Mesenteric fat pad (tissue), 1 donor: ENCODE measurements at places on chromosomes 7 and 10. TPM values are rescaled to one million over a fixed set of nuclear protein-coding genes. Genes with fewer than 3 reads are reported as not detected.
A peak's percentile ranks its signal among the peaks of the same experiment; 100 is the strongest.

ADCK2 gene
- 13.3 TPM for total RNA-seq

PHF14 gene
- 26.0 TPM for total RNA-seq

AKR1E2 gene
- 9.2 TPM for total RNA-seq

- DNase-seq, result peak; percentile 92
Measured at GRCh38 chr10:28533571-28534304, 820 bp downstream of the WAC start.

DNA sequence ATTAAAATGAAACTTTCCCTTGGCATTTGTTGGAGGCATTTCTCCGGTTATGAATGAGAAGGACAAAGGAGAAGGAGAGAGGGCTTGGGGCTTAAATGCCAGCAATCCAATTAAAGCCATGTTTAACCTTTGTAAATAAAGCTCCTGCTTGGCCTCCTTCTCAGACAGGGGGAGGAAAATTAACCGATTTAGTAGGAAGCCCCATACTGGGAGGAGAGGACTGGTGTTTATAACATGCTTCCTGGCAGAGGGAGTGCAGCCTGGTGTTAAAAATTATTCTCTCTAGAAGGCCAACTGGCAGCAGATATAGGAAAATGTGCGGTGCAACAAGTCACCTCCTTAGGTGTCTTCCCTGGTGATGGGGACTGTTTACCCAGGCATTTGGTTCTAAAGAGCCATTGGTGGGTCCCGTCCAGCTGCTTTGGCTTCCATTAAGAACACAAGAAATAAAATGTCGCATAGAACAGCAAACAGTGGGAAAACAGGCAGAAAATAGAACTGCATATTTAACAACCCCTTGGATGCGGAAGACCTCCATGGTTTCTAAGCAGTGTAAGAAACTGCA, 846.5 kb downstream of the TYW1 start:
- no peak for DNase-seq

DNA sequence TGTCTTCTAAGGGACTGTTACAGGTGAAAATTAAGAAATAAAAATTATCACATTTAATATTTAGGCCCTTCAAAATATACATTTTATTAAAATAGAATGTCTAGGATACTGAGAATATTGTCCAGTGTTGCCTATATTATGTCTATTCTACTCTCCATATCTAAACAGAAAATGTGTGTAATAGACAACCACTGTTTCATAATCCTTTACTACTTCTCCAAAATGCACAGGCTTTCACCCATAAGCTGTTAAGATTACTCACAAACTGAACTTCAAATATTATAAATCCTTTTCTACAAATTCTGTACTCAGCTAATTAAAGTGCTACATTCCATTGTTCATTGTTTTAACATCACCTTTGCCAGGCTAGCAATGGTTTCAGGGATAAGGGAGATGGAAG, 56.7 kb upstream of the TFEC start:
- no peak for DNase-seq

DNA sequence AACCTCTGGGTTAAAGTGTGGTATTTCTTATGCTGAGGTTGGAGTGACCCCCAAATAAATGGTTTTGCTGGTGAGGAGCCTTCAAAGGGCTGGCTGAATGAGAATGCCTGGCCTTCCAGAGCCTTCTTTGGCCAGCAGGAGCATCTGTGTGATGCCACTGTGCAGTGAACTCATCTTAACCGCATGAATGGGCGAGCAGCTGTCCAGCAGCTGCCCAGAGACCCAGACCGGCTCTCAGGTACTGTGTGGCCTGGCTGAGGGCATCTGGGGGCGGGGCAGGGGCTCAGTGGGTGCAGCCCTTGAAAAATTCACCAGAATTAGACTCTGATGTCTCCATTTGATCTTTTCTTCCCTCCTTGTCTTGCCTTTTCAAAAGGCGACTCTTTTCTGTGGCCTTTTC, 59.0 kb downstream of the SYPL1 start:
- DNase-seq, result no peak

GRCh38 chr10:78966844-78967488, 101.8 kb upstream of the ZMIZ1 start:
- DNase-seq, result no peak

GRCh38 chr10:109968953-109969759, 38.6 kb upstream of the ADD3 start:
- DNase-seq, result no peak
